Activated naive CD8-positive, alpha-beta T cell treated with anti-CD3 and anti-CD28 coated beads for 36 hours (primary cell): ENCODE measurements at places on chromosomes 12 and 14. TPM values are rescaled to one million over a fixed set of nuclear protein-coding genes. Genes with fewer than 3 reads are reported as not detected.

GRCh38 chr12:84911271-84912197, 1.1 kb downstream of the SLC6A15 start:
- no peaks in the 10 kb centered on the region for H3K36me3 ChIP-seq
- peaks cover 9% of the 10 kb centered on the region for H3K4me1 ChIP-seq
- DNase-seq: no peak

DNA sequence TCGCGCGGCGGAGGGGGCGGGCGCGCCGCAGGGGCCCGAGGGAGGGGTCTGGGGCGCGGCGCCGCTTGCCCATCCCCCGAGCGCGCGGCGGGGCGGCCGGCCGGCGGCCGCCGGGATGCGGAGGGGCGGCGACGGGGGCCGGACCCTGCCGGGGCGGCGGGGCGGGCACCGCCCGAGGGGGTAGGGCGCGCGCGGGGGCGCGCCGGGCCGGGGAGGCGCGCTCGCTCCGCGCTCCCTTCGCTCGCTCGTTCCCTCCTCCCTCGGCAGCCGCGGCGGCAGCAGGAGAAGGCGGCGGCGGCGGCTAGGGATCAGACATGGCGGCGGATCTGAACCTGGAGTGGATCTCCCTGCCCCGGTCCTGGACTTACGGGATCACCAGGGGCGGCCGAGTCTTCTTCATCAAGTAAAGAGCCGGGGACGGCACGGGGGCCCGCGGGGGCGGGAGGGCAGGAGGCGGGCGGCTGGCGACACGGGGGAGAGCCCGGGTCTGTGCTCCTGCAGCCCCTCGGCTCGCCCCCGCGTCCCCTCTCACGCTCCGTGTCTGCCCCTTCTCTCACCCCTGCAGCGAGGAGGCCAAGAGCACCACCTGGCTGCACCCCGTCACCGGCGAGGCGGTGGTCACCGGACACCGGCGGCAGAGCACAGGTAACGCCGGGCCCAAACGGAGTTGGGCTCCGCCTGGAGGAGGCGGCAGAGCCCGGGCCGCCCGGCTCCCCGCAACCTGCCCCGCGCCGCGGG, at the start of gene PLEKHA5:
Gene PLEKHA5, plus strand, starts transcription at position 248 of the 738 bp plus-strand sequence. Its CDS starts 67 bp downstream, at position 315.
- no peak within 1 kb of the TSS for H3K27ac ChIP-seq
- peaks cover 46% of the 10 kb centered on the region for H3K27me3 ChIP-seq
- peaks cover 13% of the 10 kb centered on the region for H3K4me1 ChIP-seq

DNA sequence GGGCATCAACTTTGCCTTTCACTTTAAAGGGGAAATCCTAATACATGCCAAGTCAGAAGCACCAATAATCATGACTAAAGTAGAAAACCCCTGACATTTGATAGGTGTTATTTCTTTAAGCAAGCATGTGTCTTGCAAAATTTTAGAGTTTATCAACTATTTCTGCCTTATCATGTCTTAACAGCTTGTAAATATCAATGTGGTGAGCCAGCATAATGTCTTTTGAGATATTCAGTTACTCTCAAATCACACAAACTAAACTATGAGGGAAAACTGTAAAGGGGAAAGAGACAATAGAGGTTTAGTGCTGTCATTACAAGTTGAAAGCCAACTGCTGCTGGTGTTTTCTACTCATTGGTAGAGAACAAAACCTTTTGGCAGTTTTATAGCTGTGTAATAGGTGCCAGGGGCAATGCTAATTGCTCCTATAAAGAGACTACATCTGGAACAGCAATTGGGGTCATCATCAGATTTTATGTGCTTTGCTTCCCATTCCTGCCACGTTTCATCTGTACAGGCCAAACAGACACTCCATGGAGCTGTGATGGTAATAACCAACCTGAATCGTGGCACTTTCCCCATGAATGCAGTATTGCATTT, 1027.4 kb downstream of the FSCB start:
- no peaks in the 10 kb centered on the region for H3K27me3 ChIP-seq
- no peaks in the 10 kb centered on the region for H3K4me1 ChIP-seq
- no peak overlapping the region for H3K27ac ChIP-seq
- no peaks in the 10 kb centered on the region for H3K36me3 ChIP-seq
- no peak for DNase-seq

Gene ANKLE2
- total RNA-seq: 84.5 TPM

DNA sequence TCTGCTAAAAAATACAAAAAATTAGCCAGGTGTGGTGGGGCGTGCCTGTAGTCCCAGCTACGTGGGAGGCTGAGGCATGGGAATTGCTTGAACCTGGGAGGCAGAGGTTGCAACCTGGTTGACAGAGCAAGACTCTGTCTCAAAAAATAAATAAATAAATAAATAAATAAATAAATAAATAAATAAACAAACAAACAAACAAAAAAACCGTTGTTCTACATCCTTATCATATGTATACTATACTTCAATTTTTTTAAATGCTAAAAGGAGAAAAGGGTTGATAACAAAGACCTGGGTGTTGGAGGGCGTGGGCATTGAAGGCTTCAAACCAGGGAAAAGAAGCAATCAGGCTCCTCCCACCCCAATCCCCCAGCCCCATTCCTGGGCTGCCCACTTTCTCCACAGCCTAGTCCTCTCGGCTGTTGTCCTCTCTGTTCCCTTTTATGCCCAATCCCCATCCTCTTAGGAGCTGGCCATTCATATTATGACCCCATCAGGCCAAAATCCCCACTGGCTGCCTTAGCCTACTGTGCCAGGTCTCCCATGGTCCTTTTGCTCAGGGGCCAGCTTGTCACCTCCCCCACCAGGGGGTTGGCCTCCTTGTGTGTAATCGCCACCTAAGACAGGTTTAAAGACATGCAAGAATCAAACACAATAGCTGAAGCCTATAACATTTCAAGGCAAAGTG, 30.2 kb downstream of the CLMN start:
- peaks cover 20% of the 10 kb centered on the region for H3K27me3 ChIP-seq
- peaks cover 4% of the 10 kb centered on the region for H3K4me1 ChIP-seq
- H3K27ac ChIP-seq: no peak overlapping the region
- no peak overlapping the region for H3K4me3 ChIP-seq
- DNase-seq: no peak

DNA sequence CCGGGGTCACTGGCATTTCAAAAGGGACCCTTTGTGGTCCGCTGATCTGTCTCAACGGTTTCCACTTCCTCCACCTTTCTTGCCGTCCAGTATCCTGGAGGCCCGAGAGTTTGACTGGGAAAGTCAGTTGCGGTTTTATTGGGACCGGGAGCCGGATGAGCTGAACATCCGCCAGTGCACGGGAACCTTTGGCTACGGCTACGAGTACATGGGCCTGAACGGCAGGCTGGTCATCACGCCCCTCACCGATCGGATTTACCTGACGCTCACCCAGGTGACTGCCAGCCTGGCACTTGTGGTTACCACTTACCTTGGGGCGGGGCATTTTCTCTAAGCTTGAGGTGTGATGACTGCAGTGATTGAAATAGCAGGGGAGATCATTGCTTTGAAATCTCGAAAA, 83.8 kb downstream of the DNAH10 start:
- no peak overlapping the region for H3K4me3 ChIP-seq
- no peaks in the 10 kb centered on the region for H3K36me3 ChIP-seq
- no peak for DNase-seq
- no peak overlapping the region for H3K27ac ChIP-seq
- no peaks in the 10 kb centered on the region for H3K4me1 ChIP-seq

- DNase-seq: no peak
- no peak overlapping the region for H3K4me3 ChIP-seq
- H3K27me3 ChIP-seq: no peaks in the 10 kb centered on the region
- H3K27ac ChIP-seq: no peak overlapping the region
Observed at GRCh38 chr12:34303091-34303870, 281.0 kb downstream of the ALG10 start.

GRCh38 chr12:29066011-29066588, 83.0 kb upstream of the FAR2 start:
- no peak overlapping the region for H3K4me3 ChIP-seq
- no peak overlapping the region for H3K27ac ChIP-seq
- H3K27me3 ChIP-seq: peaks cover 21% of the 10 kb centered on the region
- no peaks in the 10 kb centered on the region for H3K36me3 ChIP-seq

Gene DPPA3
- total RNA-seq: not detected

DNA sequence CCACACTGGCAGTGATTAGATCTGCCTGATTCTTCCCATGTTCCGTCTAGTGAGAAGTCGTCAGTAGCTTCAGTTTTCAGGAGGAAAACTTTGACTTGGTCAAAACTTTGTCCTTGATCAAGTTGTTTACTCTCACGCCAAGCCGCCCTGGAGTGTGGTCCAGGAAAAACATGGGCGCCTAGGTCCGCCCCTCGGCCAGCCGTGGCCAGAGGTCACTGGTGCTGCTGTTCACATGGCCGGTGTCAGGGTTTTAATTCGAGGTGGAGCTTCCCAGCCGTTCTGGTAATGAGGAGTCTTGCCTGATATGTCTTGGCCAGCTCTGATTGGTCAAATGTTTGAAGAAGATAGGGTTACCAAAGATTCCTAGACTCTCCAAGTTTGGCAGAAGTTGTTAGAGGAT, 71.5 kb downstream of the PPP2R5C start:
- peak overlapping the region; percentile 54 for H3K27ac ChIP-seq
- H3K4me1 ChIP-seq: peaks cover 75% of the 10 kb centered on the region

Gene PPP1R1A
- total RNA-seq: not detected

GRCh38 chr14:68762953-68763764, 29.7 kb downstream of the ZFP36L1 start:
- peaks cover 5% of the 10 kb centered on the region for H3K4me1 ChIP-seq
- no peaks in the 10 kb centered on the region for H3K27me3 ChIP-seq
- H3K36me3 ChIP-seq: no peaks in the 10 kb centered on the region

DNA sequence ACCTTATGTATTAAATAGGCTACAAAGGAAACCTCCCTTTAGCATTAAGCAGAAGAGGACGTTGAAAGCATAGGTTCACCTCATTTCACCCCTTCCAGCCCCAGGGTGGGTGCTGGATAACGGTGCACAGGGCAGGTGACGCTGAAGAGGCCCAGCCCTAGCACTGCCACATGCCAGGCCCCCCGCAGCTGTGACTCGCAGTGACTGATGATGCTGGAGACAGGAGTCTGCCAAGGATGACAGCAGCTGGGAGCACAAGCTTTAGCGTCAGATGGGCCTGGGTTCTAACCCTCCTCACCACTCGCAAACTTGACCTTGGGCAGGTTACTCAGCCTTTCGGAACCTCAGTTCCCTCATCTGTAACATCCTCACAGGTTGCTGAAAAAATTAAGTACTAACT, 76.7 kb downstream of the TBK1 start:
- no peaks in the 10 kb centered on the region for H3K4me1 ChIP-seq
- DNase-seq: no peak
- H3K27me3 ChIP-seq: no peaks in the 10 kb centered on the region
- no peak overlapping the region for H3K27ac ChIP-seq
- H3K36me3 ChIP-seq: no peaks in the 10 kb centered on the region

- H3K36me3 ChIP-seq: no peaks in the 10 kb centered on the region
- DNase-seq: no peak
- H3K4me3 ChIP-seq: no peak overlapping the region
Observed at GRCh38 chr12:26047401-26048226, 77.2 kb downstream of the BHLHE41 start.

DNA sequence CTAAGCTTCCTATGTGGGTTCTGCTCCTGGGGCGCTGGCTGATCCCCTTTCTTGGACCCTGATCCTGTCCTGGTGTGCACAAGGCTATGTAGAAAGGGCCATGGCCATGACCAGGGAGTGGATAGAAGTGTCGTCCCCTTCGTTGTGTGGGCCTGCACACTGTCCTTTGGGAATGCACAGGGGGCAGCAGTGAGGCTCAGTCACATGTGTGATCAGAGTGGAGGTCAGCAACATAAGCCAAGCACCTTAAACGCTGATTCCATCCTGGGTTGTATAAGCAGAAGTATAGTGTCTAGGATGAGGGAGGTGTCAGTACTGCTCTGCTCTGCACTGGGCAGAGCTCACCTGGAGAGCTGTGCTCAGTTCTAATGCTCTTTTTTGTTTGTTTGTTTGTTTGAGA, 48.4 kb downstream of the ESRRB start:
- no peak overlapping the region for H3K27ac ChIP-seq
- H3K27me3 ChIP-seq: peaks cover 9% of the 10 kb centered on the region
- no peaks in the 10 kb centered on the region for H3K4me1 ChIP-seq
- no peak overlapping the region for H3K4me3 ChIP-seq
- no peaks in the 10 kb centered on the region for H3K36me3 ChIP-seq
- no peak for DNase-seq

Gene KRT85
- not detected for total RNA-seq

Gene RND1
- total RNA-seq: 2.6 TPM

Gene EML5
- 3.3 TPM for total RNA-seq

GRCh38 chr12:27573972-27574371, 50.0 kb downstream of the PPFIBP1 start:
- no peak for DNase-seq
- no peak overlapping the region for H3K4me3 ChIP-seq
- H3K36me3 ChIP-seq: peaks cover 2% of the 10 kb centered on the region
- no peaks in the 10 kb centered on the region for H3K27me3 ChIP-seq
- peaks cover 16% of the 10 kb centered on the region for H3K4me1 ChIP-seq

GRCh38 chr12:28507033-28507432, 316.8 kb downstream of the CCDC91 start:
- peaks cover 24% of the 10 kb centered on the region for H3K36me3 ChIP-seq
- no peak for DNase-seq
- H3K4me1 ChIP-seq: no peaks in the 10 kb centered on the region

- no peak for DNase-seq
- H3K36me3 ChIP-seq: no peaks in the 10 kb centered on the region
- H3K27ac ChIP-seq: no peak overlapping the region
Observed at GRCh38 chr12:103645202-103645601, 58.1 kb downstream of the STAB2 start.

Gene E2F7
- 6.9 TPM for total RNA-seq

DNA sequence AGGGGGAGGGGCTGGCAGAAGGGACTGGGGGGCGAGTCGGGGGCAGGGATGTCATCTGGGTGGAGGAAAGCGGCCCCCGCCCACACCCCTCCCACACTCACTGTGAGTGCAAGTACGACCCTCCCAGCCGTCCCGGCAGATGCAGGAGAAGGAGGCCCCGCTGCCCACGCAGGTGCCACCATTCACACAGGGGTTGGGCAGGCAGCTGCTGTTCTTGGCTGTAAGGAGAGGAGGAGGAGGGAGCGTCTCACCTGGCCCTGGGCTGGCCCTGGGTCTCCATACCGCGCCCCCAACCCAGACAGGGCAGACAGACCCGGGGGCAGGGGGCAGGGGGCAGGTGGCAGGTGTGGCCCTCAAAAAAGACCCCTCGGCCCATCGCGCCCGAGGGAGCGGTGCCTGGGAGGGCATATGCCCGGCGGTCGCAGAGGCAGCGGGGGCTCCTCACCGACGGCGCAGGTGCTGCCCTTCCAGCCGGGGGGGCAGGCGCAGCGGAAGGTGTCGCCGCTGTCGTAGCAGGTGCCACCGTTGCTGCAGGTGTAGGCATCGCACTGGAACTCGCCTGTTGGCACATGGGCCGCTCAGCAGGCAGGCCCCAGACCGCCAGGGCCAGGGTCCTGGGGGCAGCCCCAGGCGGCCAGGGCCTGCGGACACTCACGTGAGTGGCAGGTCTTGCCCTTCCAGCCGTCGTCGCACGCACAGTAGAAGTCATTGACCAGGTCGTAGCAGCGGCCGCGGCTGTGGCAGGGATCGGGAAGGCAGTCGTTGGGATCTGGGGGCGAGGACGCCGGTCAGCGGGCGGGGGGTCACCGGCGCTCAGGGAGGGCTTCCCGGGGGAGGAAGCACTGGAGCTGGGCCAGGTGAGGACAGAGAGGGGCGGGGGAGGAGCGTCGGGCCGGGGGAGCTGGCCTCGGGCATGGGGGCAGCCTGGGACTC, 20.6 kb downstream of the JAG2 start:
- H3K4me1 ChIP-seq: no peaks in the 10 kb centered on the region
- no peak overlapping the region for H3K27ac ChIP-seq
- H3K36me3 ChIP-seq: no peaks in the 10 kb centered on the region
- DNase-seq: no peak
- no peak overlapping the region for H3K4me3 ChIP-seq
- H3K27me3 ChIP-seq: no peaks in the 10 kb centered on the region
